GM23248 (cell line): ENCODE measurements at places on chromosomes 11 and 22. TPM values are rescaled to one million over a fixed set of nuclear protein-coding genes. Genes with fewer than 3 reads are reported as not detected.
A peak's percentile ranks its signal among the peaks of the same experiment; 100 is the strongest.

GRCh38 chr11:41522899-41523672, 63.6 kb upstream of the LRRC4C start:
- no peak for DNase-seq
- H3K27me3 ChIP-seq: no peaks in the 10 kb centered on the region
- H3K4me3 ChIP-seq: no peak overlapping the region

DNA sequence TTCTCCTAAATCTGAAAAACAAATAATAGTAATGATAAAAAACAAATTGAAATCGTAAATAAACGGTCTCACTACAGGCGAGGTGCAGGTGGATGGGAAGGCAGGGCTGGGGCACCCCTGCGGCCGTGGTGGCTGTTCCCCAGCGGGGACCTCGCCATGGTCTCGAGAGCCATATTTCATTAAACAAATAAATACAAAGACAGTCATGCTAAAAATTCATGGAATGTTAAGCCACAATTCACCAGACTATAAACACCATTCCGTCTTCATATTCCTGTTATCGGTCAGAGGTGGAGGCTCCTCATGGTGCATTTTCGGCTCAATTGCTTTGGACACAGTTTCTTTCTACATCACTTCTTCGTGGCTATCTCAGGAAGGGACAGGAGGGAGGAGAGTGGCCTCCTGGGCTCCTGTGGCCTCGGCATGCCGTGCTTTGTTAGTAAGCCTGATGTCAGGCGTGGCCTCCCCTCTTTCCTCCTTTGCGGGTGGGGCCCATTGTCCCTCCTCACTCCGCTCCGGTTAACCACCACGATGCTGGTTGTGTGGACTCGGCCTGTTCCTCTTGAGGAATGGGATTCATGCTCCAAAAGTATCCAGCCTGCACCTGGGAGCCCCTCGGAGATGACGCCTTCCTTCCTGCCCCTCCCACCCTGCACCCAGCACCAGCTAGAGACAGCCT, 16.1 kb upstream of the BRSK2 start:
- no peaks in the 10 kb centered on the region for H3K4me1 ChIP-seq
- 0 out of 2 replicates have a peak, but pooled peaks cover 10% of the 10 kb centered on the region for H3K27me3 ChIP-seq
- no peaks in the 10 kb centered on the region for H3K36me3 ChIP-seq
- DNase-seq: no peak
- H3K4me3 ChIP-seq: no peak overlapping the region

GRCh38 chr11:45133878-45134277, 12.6 kb upstream of the PRDM11 start:
- no peaks in the 10 kb centered on the region for H3K4me1 ChIP-seq
- H3K27me3 ChIP-seq: peaks cover 64% of the 10 kb centered on the region
- H3K36me3 ChIP-seq: no peaks in the 10 kb centered on the region
- no peak overlapping the region for H3K4me3 ChIP-seq
- no peak overlapping the region for H3K27ac ChIP-seq

GRCh38 chr22:42315392-42315756, 44.9 kb upstream of the TCF20 start:
- H3K27ac ChIP-seq: no peak overlapping the region
- H3K4me3 ChIP-seq: no peak overlapping the region
- no peak for DNase-seq
- H3K36me3 ChIP-seq: no peaks in the 10 kb centered on the region
- H3K4me1 ChIP-seq: no peaks in the 10 kb centered on the region

SMTNL1 gene
- total RNA-seq: not detected in 2 replicates

- no peaks in the 10 kb centered on the region for H3K36me3 ChIP-seq
- H3K27ac ChIP-seq: no peak overlapping the region
- DNase-seq: no peak
- no peaks in the 10 kb centered on the region for H3K27me3 ChIP-seq
These were observed 21.7 kb downstream of the WNT11 start for GRCh38 chr11:76184551-76184993.

PDE2A gene
- total RNA-seq: 0.25 and 2.3 TPM in 2 replicates

GRCh38 chr22:42961810-42962209, 53.1 kb downstream of the PACSIN2 start:
- H3K27ac ChIP-seq: no peak overlapping the region; the same call in 1 of the 2 replicates
- peaks cover 30% of the 10 kb centered on the region for H3K4me1 ChIP-seq
- DNase-seq: peak; percentile 44
- H3K4me3 ChIP-seq: no peak overlapping the region
- no peaks in the 10 kb centered on the region for H3K36me3 ChIP-seq
- H3K27me3 ChIP-seq: no peaks in the 10 kb centered on the region

NLRX1 gene
- total RNA-seq: 19.7 and 28.0 TPM in 2 replicates

C11orf16 gene
- not detected in 2 replicates for total RNA-seq

GRCh38 chr11:15911377-15912044, 444.8 kb downstream of the SOX6 start:
- H3K4me1 ChIP-seq: no peaks in the 10 kb centered on the region
- no peak overlapping the region for H3K27ac ChIP-seq
- H3K4me3 ChIP-seq: no peak overlapping the region
- no peak for DNase-seq
- H3K27me3 ChIP-seq: peaks cover 8% of the 10 kb centered on the region

- H3K27me3 ChIP-seq: no peaks in the 10 kb centered on the region
- H3K27ac ChIP-seq: peak overlapping the region; percentile 72
- H3K36me3 ChIP-seq: 0 out of 2 replicates have a peak, but pooled peaks cover 5% of the 10 kb centered on the region
- peaks cover 12% of the 10 kb centered on the region for H3K4me1 ChIP-seq
- H3K4me3 ChIP-seq: peak overlapping the region; percentile 84
- peak; percentile 80 for DNase-seq
These were observed 617 bp downstream of the CSKMT start for GRCh38 chr11:62665599-62666258.

MUC15 gene
- not detected in 2 replicates for total RNA-seq

C22orf42 gene
- total RNA-seq: not detected in 2 replicates

GRCh38 chr11:79925570-79925969, 484.7 kb upstream of the TENM4 start:
- H3K27me3 ChIP-seq: no peaks in the 10 kb centered on the region
- H3K36me3 ChIP-seq: no peaks in the 10 kb centered on the region
- DNase-seq: no peak

GRCh38 chr11:122869622-122870021, 12.9 kb upstream of the JHY start:
- H3K36me3 ChIP-seq: no peaks in the 10 kb centered on the region
- no peak for DNase-seq

DNA sequence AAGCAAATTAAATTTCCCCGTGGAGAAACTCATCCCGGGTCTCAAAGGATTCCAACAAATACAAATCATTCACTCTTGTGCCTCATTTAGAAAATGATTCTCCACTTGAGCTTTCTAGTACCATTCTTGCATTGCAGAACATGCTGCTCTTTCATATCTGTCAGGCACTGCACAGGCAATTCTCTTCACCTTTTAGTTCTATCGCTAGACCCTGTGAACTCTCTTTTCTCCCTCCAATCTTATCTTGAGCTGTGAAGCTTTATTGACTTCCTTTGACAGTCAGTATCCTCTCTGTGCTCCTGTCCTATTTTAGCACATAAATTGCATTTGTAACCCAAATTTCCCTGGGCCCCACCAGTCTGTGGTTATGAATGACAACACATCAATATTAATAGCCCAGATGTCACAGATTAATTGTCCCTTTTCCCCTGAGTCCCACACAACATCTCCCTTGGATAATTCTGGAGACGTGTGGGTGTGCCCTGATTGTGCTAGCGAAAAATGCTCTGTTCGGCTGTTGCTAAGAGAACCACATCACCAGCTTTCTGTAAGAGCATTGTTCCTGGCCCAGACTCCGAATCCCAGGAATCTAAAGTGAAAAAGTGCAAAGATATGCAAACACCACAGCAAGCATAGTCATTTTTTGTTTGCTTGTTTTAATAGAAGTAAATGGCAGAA, 22.4 kb upstream of the SC5D start:
- no peaks in the 10 kb centered on the region for H3K36me3 ChIP-seq
- H3K27ac ChIP-seq: no peak overlapping the region
- no peaks in the 10 kb centered on the region for H3K4me1 ChIP-seq
- DNase-seq: no peak
- H3K4me3 ChIP-seq: no peak overlapping the region
- peaks cover 61% of the 10 kb centered on the region for H3K27me3 ChIP-seq

DNA sequence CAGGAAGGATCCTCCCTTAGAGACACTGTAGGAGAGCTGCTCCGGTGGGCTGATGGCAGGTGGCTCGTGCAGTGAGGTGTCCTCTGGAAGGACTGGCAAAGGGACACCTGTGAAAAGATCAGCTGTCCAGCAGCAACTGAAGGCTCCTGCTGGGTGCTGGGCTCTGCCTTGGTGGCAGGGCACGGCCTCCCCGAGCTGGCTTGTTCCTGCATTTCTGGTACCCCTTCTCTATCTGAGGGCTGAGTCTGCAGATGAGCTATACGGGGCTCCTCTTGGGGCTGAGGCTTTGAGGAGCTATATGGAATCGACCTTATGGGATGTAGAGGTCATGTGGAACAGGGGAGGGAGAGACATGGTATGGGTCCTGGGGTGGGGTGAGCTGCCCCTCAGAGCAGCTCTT, 875.8 kb downstream of the BRD1 start:
- no peak overlapping the region for H3K4me3 ChIP-seq
- DNase-seq: no peak
- H3K36me3 ChIP-seq: no peaks in the 10 kb centered on the region

TCN1 gene
- not detected in 2 replicates for total RNA-seq

DNA sequence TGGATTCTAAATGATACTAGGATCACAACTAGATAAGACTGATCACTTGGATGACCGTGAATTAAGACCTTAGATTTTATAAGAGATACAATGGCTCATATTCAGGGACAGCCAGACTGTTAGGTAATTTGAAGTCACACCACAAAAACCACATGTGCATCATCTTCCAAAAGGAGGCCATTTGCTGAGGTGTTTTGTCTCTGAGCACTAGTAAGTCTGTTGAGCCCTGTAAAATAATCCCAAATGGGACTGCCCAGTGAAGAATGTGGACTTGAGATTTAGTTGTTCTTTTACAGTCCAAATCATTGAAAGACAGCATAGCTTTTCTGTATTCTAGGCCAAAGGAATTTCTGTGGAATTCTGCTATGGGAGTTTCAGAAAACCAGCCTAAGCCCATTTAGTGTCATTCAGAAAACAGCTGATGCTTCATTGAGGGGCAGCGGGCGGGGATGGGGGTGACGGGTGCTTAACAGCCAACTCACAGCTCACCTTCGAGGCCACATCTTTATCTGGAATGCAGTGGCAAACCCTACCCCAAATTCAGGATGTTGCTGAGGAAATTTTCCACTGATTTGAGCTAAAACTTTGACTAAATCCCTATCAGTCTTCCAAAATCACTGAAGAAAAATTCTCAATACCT, 80.1 kb upstream of the BIRC3 start:
- no peak overlapping the region for H3K4me3 ChIP-seq
- H3K36me3 ChIP-seq: peaks cover 20% of the 10 kb centered on the region
- peaks cover 39% of the 10 kb centered on the region for H3K4me1 ChIP-seq

AQP11 gene
- 0.43 and 2.9 TPM in 2 replicates for total RNA-seq

GRCh38 chr22:36964106-36964505, 50.7 kb downstream of the CSF2RB start:
- no peaks in the 10 kb centered on the region for H3K36me3 ChIP-seq
- H3K27ac ChIP-seq: no peak overlapping the region
- H3K4me1 ChIP-seq: 0 out of 2 replicates have a peak, but pooled peaks cover 3% of the 10 kb centered on the region
- H3K4me3 ChIP-seq: no peak overlapping the region
- H3K27me3 ChIP-seq: peaks cover 29% of the 10 kb centered on the region; the same call in 1 of the 2 replicates

GRCh38 chr11:64341851-64342791, 2.1 kb downstream of the CCDC88B start:
- peak overlapping the region; percentile 25; the same call in 1 of the 2 replicates for H3K27ac ChIP-seq
- peak; percentile 96 for DNase-seq
- peak overlapping the region; percentile 64 for H3K4me3 ChIP-seq
- H3K36me3 ChIP-seq: no peaks in the 10 kb centered on the region
- no peaks in the 10 kb centered on the region for H3K4me1 ChIP-seq
- no peaks in the 10 kb centered on the region for H3K27me3 ChIP-seq

DNA sequence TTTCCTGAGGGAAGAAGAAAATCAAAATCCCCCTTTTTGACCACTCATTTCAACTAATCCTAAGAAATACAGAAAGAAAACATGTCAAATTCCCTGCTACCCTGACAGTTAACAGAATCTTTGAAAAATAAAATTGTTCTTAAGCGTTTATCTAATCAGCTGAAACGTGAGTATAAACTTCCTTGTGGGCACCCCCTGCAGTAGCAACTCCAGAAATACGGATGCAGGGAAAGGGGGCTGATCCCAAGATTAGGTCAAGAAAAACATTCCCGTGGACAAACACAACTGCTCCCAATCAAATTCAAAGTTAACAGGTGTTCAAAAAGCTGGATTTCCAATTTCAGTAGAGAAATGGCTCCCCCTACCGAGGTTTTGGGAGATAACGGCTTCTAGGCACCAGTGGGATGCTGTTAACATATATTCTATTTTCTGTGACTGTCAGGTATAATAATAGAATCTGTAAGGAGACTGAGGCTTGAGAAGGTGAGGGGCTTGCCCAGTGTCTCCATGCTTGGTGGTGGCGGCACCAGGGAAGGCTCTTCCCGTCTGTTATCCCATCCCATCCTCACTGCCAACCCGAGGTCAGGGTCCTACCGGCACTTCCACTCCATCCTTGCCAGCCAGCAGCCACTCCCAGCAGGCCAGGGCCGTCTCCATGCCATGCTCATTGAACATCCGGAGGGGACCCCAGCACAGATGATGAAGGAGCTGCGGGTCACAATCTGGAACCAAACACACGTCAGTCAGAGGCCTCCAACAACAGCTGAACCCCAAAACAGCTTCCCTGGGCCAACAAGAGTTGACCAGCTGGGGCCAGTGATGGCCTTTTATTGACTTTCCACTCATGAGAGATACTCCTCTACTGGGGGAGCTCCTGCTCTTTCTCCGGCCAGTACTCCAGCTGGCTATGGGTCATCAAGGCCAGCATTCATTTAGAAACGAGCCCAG, 32.0 kb upstream of the SERPIND1 start:
- H3K27ac ChIP-seq: no peak overlapping the region
- peak; percentile 50 for DNase-seq
- H3K4me3 ChIP-seq: no peak overlapping the region
- H3K4me1 ChIP-seq: no peaks in the 10 kb centered on the region
- peaks cover 16% of the 10 kb centered on the region for H3K36me3 ChIP-seq

GRCh38 chr11:26993965-26994457, at the start of gene FIBIN:
TSS of gene FIBIN (plus strand) at chr11:26994112. CDS start at chr11:26994527, 415 bp downstream.
- no peaks in the 10 kb centered on the region for H3K27me3 ChIP-seq
- H3K27ac ChIP-seq: peak within 1 kb of the TSS; percentile 62
- peaks cover 35% of the 10 kb centered on the region for H3K4me1 ChIP-seq
- H3K4me3 ChIP-seq: peak within 1 kb of the TSS; percentile 95
- H3K36me3 ChIP-seq: no peaks in the 10 kb centered on the region
- DNase-seq: peak; percentile 69

DNA sequence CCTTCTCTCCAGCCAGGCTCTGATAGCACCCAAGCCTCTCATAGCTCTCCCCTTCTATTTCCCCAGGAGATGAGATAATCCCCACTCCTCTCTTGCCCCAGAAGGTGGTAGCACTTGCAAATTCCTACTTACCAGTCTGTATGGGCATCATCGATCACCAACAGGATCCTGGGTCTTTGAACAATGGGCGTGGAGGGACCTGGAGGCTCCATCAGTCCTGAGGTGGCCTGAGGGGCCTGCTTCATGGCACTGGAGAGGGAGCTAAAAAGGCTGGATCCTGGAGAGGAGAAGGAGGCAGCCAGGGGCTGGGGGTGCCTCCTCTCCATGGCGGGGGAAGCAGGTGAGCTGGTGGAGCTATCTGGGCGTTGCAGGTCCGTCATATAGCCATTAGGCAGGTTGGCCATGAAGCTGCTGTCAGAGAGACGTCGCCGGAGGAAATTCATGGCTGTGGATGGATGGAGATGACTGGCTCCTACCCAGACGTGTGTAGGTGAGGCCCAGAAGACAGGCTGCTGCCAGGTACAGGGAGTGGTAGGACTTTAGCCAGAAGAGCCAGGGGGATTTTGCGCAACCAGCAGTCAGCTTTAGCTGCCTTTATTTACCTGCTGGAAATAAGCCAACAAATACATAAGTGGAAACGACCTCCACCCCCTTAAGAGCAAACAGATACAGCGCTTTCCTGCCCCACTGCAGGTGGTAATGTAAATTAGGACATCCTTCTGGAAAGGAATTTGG, 51.8 kb downstream of the SYN3 start:
- no peak overlapping the region for H3K4me3 ChIP-seq
- H3K27ac ChIP-seq: no peak overlapping the region
- no peaks in the 10 kb centered on the region for H3K36me3 ChIP-seq
- no peaks in the 10 kb centered on the region for H3K4me1 ChIP-seq
- DNase-seq: no peak
